Kidney epithelial cell (primary cell): ENCODE measurements at places on chromosomes 3 and 15. TPM values are rescaled to one million over a fixed set of nuclear protein-coding genes. Genes with fewer than 3 reads are reported as not detected.

The FGF12 gene
- 3.2 and 5.9 TPM in 2 replicates for total RNA-seq

The C3orf18 gene
- 5.9 and 11.3 TPM in 2 replicates for total RNA-seq

- no peak for DNase-seq
These were observed 2.0 kb downstream of the DISP2 start for GRCh38 chr15:40360015-40360414.

DNA sequence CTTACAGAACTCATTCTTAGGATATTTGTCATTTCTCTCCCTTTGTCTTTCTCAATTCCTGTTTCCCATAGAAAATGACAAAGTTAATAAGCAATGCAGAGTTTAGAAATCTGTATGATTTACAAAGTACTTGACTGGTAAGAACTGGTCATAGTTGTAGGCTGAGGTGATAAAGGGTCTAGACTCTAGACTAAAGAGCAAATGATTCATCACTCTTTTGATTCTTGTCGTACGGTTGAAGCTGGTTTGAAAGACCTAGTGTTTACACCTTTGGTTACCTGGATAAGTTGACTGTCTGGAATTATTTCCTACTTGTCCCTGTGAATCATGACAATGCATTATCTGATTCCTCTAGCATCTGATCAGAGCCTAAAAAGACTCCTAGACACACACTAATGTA lies 58.9 kb upstream of the TP63 start:
- DNase-seq = peak; percentile 32

DNA sequence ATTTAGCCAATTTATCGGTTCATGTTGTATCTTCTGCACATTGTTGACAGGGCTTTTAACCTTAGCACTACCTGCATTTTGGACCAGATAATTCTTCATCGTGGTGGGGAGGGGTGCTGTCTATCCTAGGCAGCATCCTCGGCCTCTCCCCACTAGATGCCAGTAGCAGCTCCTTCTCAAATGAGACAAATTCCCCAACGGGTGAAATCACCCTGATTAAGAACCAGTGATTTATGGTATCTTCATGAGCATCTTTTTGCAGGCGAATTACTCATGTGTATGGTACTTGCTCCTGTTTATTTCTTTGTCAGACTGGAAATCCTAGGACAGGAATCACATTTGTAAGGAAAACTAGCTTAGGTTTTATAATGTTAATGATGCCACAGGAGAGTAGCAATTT lies 68.0 kb downstream of the C3orf70 start:
- DNase-seq = no peak

DNA sequence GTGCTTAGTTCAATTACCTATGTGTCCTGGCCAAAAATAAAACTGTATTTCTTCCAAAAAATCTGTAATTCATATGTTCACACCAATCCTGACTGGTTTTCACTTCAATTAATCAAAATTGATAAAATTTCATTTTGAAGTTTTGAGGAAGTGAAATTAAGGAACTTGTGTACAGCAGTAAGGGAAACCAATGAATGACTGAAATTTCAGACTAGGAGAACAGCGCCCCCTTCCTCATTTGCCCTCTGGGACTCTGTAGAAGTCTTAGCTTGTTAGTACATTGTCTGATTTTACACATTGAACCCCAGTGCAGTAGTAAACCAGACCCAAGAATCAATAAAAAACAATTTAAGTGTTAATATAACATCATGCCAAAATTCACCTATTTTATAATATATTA lies 495.3 kb upstream of the AGTR1 start:
- DNase-seq = no peak

GRCh38 chr3:169501777-169502320 lies 161.7 kb downstream of the MECOM start:
- no peak for DNase-seq

DNA sequence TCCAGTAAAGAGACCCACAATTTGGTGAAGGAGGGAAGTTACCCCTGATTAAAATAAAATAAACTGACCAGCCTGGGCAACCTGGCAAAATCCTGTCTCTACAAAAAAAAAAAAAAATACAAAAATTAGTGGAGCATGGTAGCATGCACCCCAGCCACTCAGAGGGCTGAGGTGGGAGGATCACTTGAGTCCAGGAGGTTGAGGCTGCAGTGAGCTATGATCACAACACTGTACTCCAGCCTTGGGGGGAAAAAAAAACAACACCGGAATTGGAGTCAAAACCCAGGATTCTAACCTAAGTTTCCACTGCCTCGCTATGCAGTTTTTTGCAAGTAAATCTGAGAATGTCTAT lies 22.5 kb downstream of the DCAF1 start:
- no peak for DNase-seq

DNA sequence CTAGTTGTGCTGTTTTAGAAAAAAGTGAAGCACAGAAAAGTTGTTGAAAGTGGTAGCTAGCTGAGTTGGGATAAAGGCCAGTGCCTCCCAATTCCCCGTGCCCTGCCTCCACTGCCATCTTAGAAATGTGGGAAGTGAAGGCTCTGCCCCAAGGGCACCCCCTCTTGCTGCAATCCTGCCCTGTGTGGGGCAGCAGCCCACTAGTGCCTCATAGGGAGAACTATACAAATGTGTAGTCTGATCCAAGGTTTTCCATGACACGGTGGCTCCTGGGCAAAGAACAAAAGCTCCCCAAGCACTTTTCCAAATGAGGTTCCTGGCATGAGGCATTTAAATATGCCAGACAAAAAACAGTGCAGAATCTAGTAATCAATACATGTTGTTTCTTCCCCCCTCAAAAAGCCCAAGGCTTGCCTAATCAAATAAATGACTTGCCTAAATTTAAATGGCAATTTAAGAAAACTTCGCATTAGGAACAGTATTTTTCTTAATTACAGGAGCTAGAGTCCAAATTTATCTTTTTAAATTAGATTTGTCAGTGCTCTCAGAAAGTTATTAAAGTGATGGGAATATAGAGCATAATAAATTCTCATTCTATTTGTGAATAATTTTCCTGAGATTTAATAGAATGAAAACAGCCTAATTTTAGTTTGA lies 83.8 kb downstream of the GHSR start:
- DNase-seq = no peak
